Tongue (tissue), 3 donors: ENCODE measurements at places on chromosomes 3 and 15.

- DNase-seq = no peak
These were observed 1.7 kb upstream of the TGM5 start for GRCh38 chr15:43268111-43269105.

GRCh38 chr3:51709675-51710074 is 2.8 kb downstream of the GRM2 start:
- no peak for DNase-seq

GRCh38 chr15:74749832-74750231 is 1.2 kb downstream of the CYP1A2 start:
- DNase-seq = no peak

GRCh38 chr3:155629056-155629455 is 115.8 kb downstream of the PLCH1 start:
- DNase-seq = peak; percentile 23

GRCh38 chr3:125010393-125010792 is 45.4 kb downstream of the HEG1 start:
- DNase-seq = no peak

GRCh38 chr15:27410996-27411605 is 440.1 kb downstream of the GABRG3 start:
- DNase-seq = no peak
